Fibroblast of villous mesenchyme (primary cell): ENCODE measurements at places on chromosomes 4 and X. TPM values are rescaled to one million over a fixed set of nuclear protein-coding genes. Genes with fewer than 3 reads are reported as not detected.

The AFF1 gene
- 19.0 and 34.1 TPM in 2 replicates for total RNA-seq

The NUDT11 gene
- 7.4 and 12.1 TPM in 2 replicates for total RNA-seq

The MID1 gene
- total RNA-seq: 7.4 and 16.4 TPM in 2 replicates

The MAGEA2B gene
- total RNA-seq: not detected in 2 replicates

The DAPP1 gene
- not detected in 2 replicates for total RNA-seq

The DUSP21 gene
- total RNA-seq: not detected in 2 replicates

The HAND2 gene
- total RNA-seq: 45.4 and 71.7 TPM in 2 replicates

The CLNK gene
- not detected in 2 replicates for total RNA-seq

The TSPAN7 gene
- not detected in 2 replicates for total RNA-seq

The PRSS12 gene
- total RNA-seq: 11.7 and 19.3 TPM in 2 replicates

The NHS gene
- total RNA-seq: 2.6 and 5.2 TPM in 2 replicates

The HEPH gene
- total RNA-seq: 1.3 and 4.8 TPM in 2 replicates

The REELD1 gene
- total RNA-seq: not detected in 2 replicates

The PHKA1 gene
- 7.4 and 8.6 TPM in 2 replicates for total RNA-seq

The FGF13 gene
- total RNA-seq: under 0.01 TPM in 1 of 2 replicates, not detected in the other

The KLHL4 gene
- 0.86 and 0.97 TPM in 2 replicates for total RNA-seq

The CACNA1F gene
- total RNA-seq: not detected in 2 replicates

The IGSF1 gene
- under 0.01 and 0.32 TPM in 2 replicates for total RNA-seq

The TMPRSS11E gene
- total RNA-seq: not detected in 2 replicates

The HSFX3 gene
- not detected in 2 replicates for total RNA-seq

The TAF7L gene
- 0.32 and 1.3 TPM in 2 replicates for total RNA-seq

The SAGE1 gene
- total RNA-seq: not detected in 2 replicates

The MAGEC3 gene
- total RNA-seq: not detected in 2 replicates

The LPAR4 gene
- under 0.01 and 0.32 TPM in 2 replicates for total RNA-seq

The XAGE1B gene
- total RNA-seq: 0.32 TPM in 1 of 2 replicates, not detected in the other

The GYPA gene
- not detected in 2 replicates for total RNA-seq

The ADAMTS3 gene
- 2.6 and 3.0 TPM in 2 replicates for total RNA-seq

The SRPX gene
- total RNA-seq: 35.4 and 36.7 TPM in 2 replicates

The PTCHD1 gene
- under 0.01 TPM in 1 of 2 replicates, not detected in the other for total RNA-seq

The ATP1B4 gene
- total RNA-seq: not detected in 2 replicates

The TDO2 gene
- 2.2 and 4.2 TPM in 2 replicates for total RNA-seq

The FMR1NB gene
- not detected in 2 replicates for total RNA-seq

The MGAT4D gene
- total RNA-seq: not detected in 2 replicates

The FGB gene
- not detected in 2 replicates for total RNA-seq

The XIAP gene
- 39.0 and 43.2 TPM in 2 replicates for total RNA-seq

The IQCM gene
- not detected in 2 replicates for total RNA-seq

The MND1 gene
- 2.6 and 4.3 TPM in 2 replicates for total RNA-seq

The SPACA5 gene
- total RNA-seq: not detected in 2 replicates

The MAOB gene
- total RNA-seq: under 0.01 and 0.43 TPM in 2 replicates

The L1CAM gene
- total RNA-seq: 16.4 and 54.4 TPM in 2 replicates

The PDGFRA gene
- total RNA-seq: 208 and 295 TPM in 2 replicates
